Stimulated activated CD4-positive, alpha-beta T cell treated with anti-CD3 and anti-CD28 coated beads, Interleukin-1b, Interleukin-23, amount 100 ng/mL, for 48 hours (primary cell): ENCODE measurements at places on chromosomes 5 and 9.

GRCh38 chr9:88503081-88503844, 31.7 kb upstream of the NXNL2 start:
- no peak for DNase-seq

DNA sequence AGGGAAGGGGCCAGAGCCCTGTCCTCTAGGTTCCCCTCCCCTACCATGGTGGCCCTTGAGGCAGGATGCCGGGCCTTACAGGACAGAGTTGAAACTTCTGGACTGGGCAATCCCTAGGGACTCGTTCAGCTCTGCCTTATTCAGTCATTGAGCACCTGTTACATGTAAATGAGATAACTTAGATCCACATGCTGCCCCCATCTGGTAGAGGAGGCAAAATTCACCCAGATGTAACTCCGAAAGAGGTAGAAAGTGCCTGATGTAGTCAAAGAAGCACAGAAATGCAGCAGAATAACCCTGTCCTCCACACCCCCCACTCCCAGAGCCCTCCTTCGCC, 1.5 kb downstream of the GGTA1 start:
- DNase-seq: peak; percentile 46

DNA sequence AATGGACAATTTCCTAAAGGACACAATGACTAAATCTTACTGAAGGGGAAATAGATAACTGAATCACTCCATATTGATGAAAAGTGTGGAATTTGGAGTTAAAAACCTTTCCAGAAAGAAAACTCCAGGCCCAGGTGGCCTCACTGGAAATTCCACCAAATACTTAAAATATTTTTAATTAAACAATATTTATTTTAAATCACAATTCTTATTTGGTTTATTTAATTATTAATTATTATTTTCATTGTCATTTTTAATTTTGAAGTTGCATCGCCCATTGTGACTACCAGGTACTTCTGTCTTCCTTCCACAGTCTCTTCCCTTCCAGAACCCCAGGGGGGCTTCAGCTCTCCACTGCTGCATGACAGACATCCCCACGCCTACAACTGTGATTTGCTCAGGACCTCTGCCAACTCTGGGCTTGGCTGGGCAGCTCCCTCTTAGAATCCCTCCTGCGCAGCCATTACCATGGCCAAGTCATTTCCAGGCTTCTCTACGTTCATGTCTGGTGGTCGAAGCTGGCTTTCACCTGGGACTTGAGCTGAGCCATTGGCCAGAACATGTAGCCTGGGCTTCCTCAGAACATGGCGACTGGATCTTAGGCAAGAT, 16.4 kb upstream of the GADD45G start:
- no peak for DNase-seq

GRCh38 chr5:45862763-45863162, 166.6 kb upstream of the HCN1 start:
- DNase-seq: no peak

GRCh38 chr9:134320868-134321471, 5.3 kb upstream of the RXRA start:
- DNase-seq: no peak

DNA sequence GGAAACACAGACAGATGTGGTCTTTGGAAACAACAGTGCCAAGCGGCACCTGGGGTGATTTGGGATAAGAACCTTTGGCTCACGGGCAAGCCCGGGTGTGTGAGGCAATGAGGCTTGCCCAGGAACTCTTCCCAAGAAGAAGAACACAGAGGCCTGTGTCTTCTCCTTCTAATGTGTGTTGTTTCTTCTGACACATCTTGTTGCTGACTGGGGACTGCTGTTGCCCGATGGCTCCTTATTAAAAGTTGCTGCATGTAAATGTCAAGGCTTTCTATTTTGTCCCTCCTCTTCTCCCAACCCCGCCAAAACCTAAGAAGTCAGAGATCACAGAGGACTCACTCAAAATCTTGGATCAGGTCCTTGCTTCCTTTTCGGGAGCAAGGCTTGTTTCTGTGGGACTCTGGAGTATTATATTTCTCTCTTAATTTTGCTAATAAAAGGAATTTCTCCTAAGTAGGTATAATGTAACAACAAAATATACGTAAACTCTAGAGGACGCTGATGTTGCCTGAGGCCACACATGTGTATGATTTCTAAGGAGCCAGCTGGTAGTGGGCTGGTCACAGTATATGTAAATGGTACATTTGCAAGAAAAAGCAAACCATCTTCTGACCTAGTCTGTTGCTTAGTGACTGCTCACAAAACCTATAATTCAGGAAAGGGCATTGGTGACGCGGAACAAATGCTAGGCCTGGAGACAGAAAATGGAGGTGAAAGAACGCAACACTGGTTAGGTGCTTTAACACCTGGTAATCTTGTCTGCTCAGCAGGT, 232.5 kb downstream of the GADD45G start:
- DNase-seq: no peak

DNA sequence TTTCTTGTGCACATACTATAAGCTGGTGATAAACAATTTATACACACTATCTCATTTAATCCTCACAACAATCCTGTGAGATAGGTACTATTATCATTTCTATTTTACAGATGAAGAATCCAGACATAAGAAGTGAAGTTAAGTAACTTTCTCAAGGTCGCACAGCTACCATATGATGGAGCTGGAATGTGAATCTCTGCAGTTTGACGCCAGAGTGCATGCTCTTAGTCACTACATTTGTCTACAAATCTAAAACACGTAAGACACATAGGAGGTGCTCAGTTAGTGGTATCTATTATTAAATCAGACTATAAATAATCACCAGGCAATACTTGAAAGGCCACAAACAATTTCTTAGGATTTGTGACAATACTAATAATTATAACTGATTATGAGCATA, 45.0 kb upstream of the CDKN2B start:
- DNase-seq: no peak

DNA sequence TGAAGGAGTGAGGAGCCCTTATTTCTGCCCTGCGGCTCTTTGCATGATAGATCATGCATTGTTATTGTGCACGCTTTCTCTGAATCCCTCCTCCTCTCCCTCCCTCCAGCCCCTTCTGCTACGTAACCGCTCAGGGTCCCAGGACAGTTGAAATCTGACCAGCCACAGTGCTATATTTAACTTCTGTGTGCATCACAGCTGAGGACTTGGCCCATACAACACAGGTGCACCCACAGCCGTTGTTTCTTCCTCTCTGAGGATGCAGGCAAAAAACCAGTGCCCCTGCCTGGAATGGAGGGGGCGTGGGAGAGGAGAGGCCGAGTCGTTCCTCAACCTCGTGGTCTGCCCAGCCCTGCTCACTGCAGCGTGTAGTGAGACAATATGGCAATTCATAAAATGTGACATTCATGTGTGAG, 335.6 kb upstream of the CLINT1 start:
- no peak for DNase-seq

GRCh38 chr5:91302958-91303357, 80.2 kb downstream of the ARRDC3 start:
- DNase-seq: no peak

GRCh38 chr9:9942764-9943424, 669.9 kb downstream of the PTPRD start:
- peak; percentile 26 for DNase-seq
